HAP-1 (cell line): ENCODE measurements at places on chromosomes 5 and 9.
A peak's percentile ranks its signal among the peaks of the same experiment; 100 is the strongest.

DNA sequence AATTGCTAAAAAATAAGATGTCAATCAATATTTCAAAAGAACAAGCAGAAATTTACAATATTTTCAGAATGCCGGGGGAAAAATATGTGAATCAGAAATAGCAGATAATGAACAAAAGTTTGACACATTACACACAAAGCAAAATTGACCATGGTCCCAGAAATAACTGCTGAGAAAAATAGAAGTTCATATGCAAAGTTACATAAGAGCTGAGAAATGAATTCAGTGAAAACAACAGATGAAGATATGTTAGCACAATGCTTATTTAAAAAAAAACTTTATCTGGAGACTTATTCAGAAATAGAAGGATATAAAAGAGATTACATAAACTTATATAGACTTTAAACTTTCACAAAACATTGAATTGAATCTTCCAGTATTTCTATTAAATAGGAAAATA, 1483.7 kb upstream of the ACO1 start:
- DNase-seq: no peak

- DNase-seq: no peak
Measured at GRCh38 chr9:91162311-91162710, 199.4 kb downstream of the AUH start.

- DNase-seq: no peak
Measured at GRCh38 chr5:159339460-159339859, 9.2 kb upstream of the IL12B start.

DNA sequence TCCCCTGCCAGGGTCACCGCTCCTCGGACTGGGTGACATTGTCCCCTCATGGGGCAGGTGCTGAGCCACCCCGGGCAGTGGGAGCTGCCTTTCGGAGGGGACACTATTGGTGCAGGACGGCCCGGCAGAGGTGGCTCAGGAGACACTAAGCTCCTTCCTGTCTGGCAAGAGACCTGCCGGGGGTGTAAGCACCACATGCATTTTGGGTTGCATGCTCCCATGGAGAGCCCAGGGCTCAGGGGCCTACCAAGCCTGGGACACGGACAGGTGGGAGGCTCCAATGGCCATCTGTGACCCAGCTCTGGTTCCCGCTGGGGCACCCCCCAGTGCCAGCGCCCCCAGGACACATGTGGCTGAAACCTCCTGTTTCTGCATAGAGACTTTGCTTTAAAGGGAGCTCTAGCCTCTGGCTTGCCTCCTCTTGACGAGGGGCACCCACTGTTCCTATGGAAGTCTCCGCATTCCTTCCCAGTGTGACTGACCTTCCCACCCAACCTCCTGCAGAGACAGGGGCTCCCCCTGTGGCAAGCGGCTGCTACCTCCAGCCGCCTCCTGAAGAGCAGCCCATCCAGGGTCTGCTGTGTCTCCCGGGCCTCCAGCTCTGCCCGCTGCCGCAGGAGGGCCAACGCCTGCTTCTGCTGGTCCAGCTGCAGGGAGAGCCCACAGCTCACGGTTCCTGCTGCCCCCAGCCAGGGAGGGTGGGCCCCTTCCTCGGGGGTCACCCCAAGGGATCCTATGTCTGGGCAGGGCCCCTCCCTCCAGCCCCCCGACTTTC, 28.1 kb downstream of the CCDC187 start:
- no peak for DNase-seq

GRCh38 chr9:122197426-122197825, 31.3 kb downstream of the LHX6 start:
- DNase-seq: no peak

GRCh38 chr9:134935056-134935640, 17.4 kb upstream of the FCN1 start:
- DNase-seq: no peak

DNA sequence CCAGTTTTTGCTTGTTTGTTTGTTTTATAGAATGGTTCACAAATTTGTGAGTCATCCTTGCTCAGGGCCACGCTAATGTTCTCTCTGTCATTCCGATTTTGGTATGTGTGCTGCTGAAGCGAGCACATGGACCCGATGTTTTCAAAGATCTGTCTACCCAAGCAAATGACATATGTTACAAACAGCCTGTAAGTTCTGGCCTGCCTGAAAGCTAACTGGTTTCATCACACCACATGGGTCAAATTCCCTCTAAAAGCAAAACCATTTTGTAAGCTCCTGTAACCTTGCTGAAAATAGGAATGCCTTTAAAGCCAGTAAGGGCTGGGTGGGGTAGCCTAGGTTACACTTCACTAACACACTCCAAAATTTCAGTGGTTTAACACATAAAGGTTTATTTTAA, 25.4 kb downstream of the DMRT3 start:
- DNase-seq: no peak

- DNase-seq: no peak
Measured at GRCh38 chr5:10513501-10514442, 50.1 kb upstream of the ANKRD33B start.

GRCh38 chr5:159735749-159736660, 180.3 kb upstream of the ADRA1B start:
- DNase-seq: no peak

DNA sequence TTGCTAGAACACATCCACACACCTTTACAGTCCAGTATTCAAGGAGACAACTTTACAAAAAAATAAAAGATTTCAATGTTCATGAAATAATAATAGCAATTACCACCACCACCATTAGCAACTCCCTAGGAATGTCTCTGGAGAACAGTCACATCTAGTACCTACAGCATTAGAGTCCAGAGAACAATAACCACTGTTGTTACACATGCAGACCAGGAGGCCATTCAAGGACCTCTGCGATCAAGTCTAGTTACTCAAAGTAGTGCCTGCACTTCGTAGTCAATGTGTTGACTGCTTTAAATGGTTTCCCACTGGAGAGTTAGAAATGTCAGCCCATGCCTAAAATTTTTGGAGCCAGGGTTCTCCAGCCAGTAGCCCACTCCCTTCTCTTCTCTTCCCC, 244.4 kb downstream of the DEPDC1B start:
- no peak for DNase-seq

- no peak for DNase-seq
Measured at GRCh38 chr5:78549043-78549442, 99.5 kb downstream of the LHFPL2 start.

- no peak for DNase-seq
Measured at GRCh38 chr9:94928691-94929368, 202.3 kb downstream of the AOPEP start.

DNA sequence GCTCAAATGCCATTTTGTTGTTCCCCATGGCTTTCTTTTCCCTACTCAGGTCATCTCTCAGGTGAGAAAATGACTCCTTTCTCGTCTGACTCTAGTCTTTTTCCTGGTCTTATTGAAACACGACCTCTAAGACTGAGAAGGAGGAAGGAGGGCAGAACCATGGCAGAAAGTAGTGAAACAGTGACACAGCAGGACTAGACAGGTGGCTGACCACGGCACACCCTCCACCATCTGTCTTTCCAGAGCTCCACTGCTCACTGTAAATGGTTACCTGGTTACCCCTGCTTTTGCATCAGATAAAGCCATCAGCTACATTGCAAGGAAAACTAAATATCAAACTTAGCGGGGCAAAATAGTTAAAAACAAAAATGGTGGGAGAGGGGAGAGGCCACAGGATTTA, 30.9 kb downstream of the NR4A3 start:
- DNase-seq: no peak

GRCh38 chr5:6454628-6455053, 6.0 kb downstream of the UBE2QL1 start:
- no peak for DNase-seq

DNA sequence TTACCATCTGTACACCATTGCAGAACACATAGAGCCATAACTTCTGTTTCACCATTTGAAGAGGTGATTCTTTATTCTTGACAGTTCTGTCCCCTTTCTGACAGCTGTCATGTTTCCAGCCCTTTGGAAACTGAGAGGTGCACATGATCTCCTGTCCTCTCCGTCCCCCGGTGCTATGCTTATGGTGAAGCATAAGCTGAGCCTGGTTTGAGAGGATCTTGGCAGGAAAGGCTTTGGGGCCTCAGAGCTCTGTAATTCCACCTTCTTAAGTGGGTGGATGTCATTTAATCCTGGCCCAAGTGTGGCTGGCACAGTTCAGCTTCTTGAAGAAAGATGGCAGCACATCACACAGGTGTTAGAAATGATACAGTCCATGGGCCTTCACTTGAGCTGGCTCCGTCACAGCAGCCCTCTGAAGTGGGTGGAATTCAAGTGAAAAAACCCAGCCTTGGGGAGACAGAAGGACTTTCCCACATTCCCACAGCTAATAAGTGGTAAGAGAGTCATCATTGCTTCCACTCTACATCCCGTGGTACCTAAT, 30.7 kb upstream of the GRPEL2 start:
- no peak for DNase-seq

- DNase-seq: no peak
Measured at GRCh38 chr5:82525626-82526025, 247.5 kb upstream of the RPS23 start.

GRCh38 chr5:150278046-150278730, 11.4 kb downstream of the CAMK2A start:
- no peak for DNase-seq

DNA sequence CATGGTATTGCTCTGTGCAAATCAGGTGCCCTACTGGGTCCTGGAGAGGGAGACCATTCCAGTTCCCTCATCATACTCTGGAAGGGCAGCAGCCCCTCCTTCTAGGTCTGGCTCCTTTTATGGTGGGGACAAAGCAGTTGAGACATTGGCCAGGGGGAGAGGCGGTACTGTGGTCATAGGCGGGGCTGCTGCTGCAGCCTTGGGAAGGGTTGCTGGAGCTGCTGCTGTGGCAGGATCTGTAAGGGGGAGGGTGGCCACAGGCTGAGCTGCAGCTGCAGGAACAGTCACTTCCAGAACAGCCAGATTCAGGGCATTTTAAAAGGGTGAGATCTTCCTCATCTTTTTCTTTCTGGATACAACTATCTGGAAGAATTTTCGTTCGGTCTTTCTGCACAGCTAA, 233.0 kb upstream of the SGCD start:
- no peak for DNase-seq

DNA sequence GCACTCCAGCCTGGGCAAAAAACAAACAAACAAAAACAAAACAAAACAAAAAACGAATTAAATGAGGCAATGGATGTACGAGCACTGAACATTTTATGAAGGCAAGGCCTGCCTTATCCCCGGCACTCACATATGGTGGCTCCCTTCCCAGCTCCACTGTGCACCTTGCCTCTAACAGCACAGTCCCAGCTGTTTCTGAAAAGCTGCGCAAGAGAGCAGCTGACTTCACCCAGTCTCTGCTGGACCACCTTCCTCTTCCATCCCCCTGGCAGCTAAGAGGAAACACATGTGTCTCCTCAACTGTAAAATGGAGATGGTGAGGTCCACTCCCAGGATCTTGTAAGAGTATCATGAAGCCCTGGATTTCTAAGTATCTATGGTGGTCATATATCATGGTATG, 100.7 kb downstream of the KLF4 start:
- DNase-seq: no peak

GRCh38 chr9:122370869-122371755, at the start of gene PTGS1:
PTGS1 (plus strand) TSS chr9:122371024; CDS start chr9:122371085, 61 bp downstream.
- DNase-seq: peak; percentile 5

GRCh38 chr9:38319496-38320173, 72.9 kb upstream of the ALDH1B1 start:
- no peak for DNase-seq

GRCh38 chr5:71939452-71940230, 167.6 kb upstream of the MAP1B start:
- no peak for DNase-seq

GRCh38 chr5:7762267-7762666, 88.7 kb downstream of the CFAP90 start:
- no peak for DNase-seq
